ENCODE measurements at places on chromosomes 13 and 19. TPM values are rescaled to one million over a fixed set of nuclear protein-coding genes. Genes with fewer than 3 reads are reported as not detected.

DNA sequence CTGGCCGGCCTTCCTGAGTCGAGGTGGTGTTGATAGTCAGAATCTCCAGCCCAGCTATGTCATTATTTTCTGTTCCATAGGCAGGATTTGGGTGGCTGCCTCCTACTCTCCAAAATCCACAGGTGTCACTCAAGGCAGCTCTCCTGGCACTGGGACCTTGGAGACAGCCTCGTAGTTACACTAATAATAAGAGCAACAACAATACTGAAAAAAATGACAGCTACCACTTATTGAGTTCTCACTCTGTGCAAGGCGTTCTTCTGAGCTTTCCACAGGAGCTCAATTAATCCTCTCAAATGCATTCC, 12.2 kb upstream of the KLK12 start:
- DNase-seq: no peak
- no peak overlapping the region for H3K27ac ChIP-seq
- peaks cover 5% of the 10 kb centered on the region for H3K36me3 ChIP-seq

DNA sequence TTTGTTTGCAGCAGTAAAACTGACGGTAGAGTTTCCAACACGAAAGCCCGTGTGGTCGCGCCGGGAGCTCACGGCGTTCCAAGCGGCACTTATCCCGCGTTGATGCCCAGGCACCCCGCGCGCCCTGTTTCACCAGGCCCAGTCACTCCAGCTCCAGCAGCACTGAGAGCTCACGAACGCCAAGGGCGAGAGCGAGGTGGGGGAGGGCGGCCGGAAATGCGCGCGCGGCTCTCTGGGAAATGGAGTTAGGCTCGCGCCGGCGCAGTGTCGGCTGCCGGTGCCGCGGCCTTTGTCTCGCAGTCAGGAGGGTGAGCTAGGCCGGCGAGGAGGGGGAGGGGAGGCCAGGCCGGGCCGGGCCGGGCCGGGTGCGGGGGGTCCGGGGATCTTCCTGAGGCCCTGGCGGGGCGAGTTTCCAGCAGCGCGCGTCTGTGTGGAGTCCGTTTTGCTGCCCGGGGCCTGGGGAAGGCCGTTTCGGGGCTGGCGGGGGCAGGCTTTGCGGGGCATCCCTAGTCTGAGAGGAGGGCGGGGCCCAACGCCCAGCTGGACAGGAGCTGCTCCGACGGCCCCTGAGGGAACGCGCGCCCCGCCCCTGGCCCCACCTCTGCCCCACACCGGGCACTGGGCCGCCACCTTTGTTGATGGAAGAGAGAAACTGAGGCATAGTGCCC, at the start of gene ZNF135:
Gene ZNF135 (plus strand): TSS at position 280 of the 668 bp plus-strand sequence. CDS start 721 bp downstream, outside the sequence.
- H3K4me3 ChIP-seq: peak within 1 kb of the TSS; percentile 87
- peaks cover 5% of the 10 kb centered on the region for H3K4me1 ChIP-seq
- peaks cover 17% of the 10 kb centered on the region for H3K27me3 ChIP-seq
- DNase-seq: peak; percentile 94
- H3K36me3 ChIP-seq: peaks cover 53% of the 10 kb centered on the region

GRCh38 chr19:32652894-32653598, 21.9 kb downstream of the ANKRD27 start:
- no peak for DNase-seq

GRCh38 chr19:1532003-1532402, 8.1 kb downstream of the PLK5 start:
- no peak for DNase-seq
- peaks cover 7% of the 10 kb centered on the region for H3K27me3 ChIP-seq
- H3K27ac ChIP-seq: no peak overlapping the region
- no peaks in the 10 kb centered on the region for H3K36me3 ChIP-seq

DNA sequence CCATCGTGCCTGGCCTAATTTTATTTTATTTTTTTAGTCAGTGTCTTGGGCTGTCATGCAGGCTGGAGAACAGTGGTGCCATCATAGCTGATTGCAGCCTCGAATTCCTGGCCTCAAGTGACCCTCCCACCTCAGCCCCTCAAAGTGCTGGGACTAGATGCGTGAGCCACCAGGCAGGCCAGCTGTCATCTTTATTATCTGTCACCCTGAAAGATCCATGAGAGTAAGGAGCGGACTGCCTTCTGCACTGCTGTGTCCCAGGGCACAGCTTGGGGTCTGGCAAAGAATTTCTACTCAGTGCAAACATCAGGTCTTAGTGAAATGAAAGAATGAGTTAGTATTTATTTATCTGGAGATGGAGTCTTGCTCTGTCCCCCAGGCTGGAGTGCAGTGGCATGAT, 9.5 kb upstream of the TLE5 start:
- peak overlapping the region; percentile 84 for H3K27ac ChIP-seq
- DNase-seq: no peak
- peaks cover 4% of the 10 kb centered on the region for H3K4me1 ChIP-seq

DNA sequence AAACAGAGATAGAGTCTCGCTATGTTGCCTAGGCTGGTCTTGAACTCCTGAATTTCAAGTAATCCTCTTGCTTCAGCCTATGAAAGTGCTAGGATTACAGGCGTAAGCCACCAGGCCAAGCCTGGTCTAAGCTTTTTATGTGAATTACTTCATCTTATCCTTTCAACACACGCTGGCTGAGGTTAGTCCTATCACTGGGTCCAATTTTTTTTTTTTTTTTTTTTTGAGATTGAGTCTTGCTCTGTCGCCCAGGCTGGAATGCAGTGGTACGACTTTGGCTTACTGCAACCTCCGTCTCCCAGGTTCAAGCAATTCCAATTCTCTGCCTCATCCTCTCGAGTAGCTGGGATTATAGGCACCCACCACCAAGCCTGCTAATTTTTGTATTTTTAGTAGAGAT, 10.4 kb downstream of the MYO1F start:
- no peak overlapping the region for H3K4me3 ChIP-seq
- no peaks in the 10 kb centered on the region for H3K4me1 ChIP-seq
- H3K36me3 ChIP-seq: no peaks in the 10 kb centered on the region
- peaks cover 3% of the 10 kb centered on the region for H3K27me3 ChIP-seq
- no peak overlapping the region for H3K27ac ChIP-seq
- DNase-seq: no peak

GRCh38 chr19:934865-935479, 9.1 kb downstream of the ARID3A start:
- H3K4me1 ChIP-seq: peaks cover 15% of the 10 kb centered on the region
- H3K36me3 ChIP-seq: peaks cover 6% of the 10 kb centered on the region
- no peak overlapping the region for H3K4me3 ChIP-seq
- no peak for DNase-seq
- H3K27me3 ChIP-seq: peaks cover 14% of the 10 kb centered on the region
- H3K27ac ChIP-seq: no peak overlapping the region

- peaks cover 2% of the 10 kb centered on the region for H3K27me3 ChIP-seq
- H3K4me3 ChIP-seq: no peak overlapping the region
- no peaks in the 10 kb centered on the region for H3K4me1 ChIP-seq
- peaks cover 23% of the 10 kb centered on the region for H3K36me3 ChIP-seq
Observed at GRCh38 chr13:26628706-26629105, 71.2 kb downstream of the WASF3 start.

GRCh38 chr13:56909896-56910600, 230.7 kb upstream of the PRR20A start:
- DNase-seq: no peak
- no peak overlapping the region for H3K27ac ChIP-seq
- H3K36me3 ChIP-seq: no peaks in the 10 kb centered on the region
- no peak overlapping the region for H3K4me3 ChIP-seq
- H3K27me3 ChIP-seq: no peaks in the 10 kb centered on the region
- no peaks in the 10 kb centered on the region for H3K4me1 ChIP-seq

GRCh38 chr13:74111399-74111798, 22.8 kb downstream of the KLF12 start:
- H3K4me3 ChIP-seq: no peak overlapping the region
- H3K27ac ChIP-seq: no peak overlapping the region
- DNase-seq: no peak
- H3K36me3 ChIP-seq: peaks cover 4% of the 10 kb centered on the region
- H3K27me3 ChIP-seq: no peaks in the 10 kb centered on the region

DNA sequence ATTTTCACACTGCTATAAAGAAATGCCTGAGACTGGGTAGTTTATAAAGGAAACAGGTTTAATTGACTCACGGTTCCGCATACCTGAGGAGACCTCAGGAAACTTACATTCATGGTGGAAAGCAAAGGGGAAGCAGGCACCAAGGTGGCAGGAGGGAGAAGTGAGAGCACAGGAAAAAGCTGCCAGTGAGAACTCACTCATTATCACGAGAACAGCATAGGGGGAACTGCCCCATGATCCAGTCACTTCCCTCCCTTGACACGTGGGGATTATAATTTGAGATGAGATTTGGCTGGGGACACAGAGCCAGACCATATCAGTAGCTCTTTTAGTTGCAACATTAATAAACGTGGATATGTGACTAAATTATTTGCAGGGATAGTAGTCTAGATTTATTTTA, 4.3 kb upstream of the KCTD4 start:
- H3K27ac ChIP-seq: no peak overlapping the region
- H3K27me3 ChIP-seq: no peaks in the 10 kb centered on the region
- H3K4me3 ChIP-seq: no peak overlapping the region

GRCh38 chr19:55113570-55114039, 3.8 kb downstream of the PPP1R12C start:
- H3K4me3 ChIP-seq: no peak overlapping the region
- peaks cover 13% of the 10 kb centered on the region for H3K4me1 ChIP-seq
- no peak overlapping the region for H3K27ac ChIP-seq
- H3K27me3 ChIP-seq: peaks cover 17% of the 10 kb centered on the region

DNA sequence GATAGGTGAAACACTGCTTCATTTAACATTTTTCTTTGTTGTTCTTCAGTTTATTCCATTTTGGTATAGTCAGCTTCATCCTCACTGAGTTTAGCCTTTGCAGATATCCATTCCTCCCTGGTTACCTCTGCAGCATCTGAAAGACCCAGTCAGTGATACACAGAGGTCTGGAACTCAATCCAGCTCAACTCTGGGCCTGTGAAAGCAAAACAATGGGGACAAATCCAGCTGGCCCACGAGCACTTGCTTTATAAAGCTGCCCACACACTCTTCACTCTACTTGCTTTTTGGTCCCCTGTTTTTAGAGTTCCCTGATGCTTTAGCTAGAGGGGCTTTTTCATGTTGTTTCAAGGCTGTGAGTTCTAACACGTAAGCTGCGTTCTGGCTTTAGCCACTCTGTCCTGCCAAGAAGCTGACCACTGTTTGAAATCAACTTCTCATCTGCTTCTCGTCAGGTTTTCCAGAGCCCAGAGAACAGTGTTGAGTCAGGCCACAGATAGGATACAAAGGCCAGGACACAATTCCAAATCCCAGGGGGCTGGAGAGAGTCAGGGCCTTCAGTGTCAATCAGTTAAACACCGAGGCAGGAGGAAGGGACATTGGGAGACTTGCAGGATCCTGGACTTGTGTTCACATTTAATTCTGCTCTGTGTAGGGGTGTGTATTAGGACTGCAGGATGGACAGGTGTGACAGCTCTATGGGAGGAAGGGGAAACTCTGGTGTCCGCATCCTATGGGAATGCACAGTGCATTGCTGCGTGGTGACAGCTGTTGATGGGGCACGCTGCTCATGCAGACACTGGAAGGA, 83.5 kb upstream of the RNF113B start:
- H3K4me1 ChIP-seq: peaks cover 35% of the 10 kb centered on the region
- H3K36me3 ChIP-seq: no peaks in the 10 kb centered on the region
- peaks cover 7% of the 10 kb centered on the region for H3K27me3 ChIP-seq
- DNase-seq: no peak
- no peak overlapping the region for H3K4me3 ChIP-seq
- peak overlapping the region; percentile 60 for H3K27ac ChIP-seq

GRCh38 chr19:862581-863314, 3.3 kb downstream of the CFD start:
- H3K27ac ChIP-seq: no peak overlapping the region
- H3K36me3 ChIP-seq: peaks cover 5% of the 10 kb centered on the region
- DNase-seq: peak; percentile 78
- peaks cover 14% of the 10 kb centered on the region for H3K27me3 ChIP-seq
- H3K4me1 ChIP-seq: peaks cover 4% of the 10 kb centered on the region

DNA sequence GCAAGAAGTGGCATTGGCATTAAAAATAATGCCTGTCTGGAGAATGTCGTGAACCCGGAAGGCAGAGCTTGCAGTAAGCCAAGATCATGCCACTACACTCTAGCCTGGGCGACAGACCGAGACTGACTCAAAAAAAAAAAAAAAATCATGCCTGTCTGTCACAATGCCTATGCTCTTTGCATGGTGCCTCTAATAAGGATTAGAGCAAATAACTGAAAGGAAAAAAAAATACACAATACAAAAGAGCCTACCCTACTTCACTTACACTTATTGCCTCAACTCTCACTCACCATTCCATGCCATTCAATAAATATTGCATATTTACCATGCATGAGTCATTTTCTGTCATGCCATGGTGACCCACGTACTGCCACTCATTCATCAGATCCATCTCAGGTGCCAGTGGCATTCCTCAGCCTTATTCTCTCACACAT, 49.1 kb downstream of the TBC1D4 start:
- no peaks in the 10 kb centered on the region for H3K27me3 ChIP-seq
- H3K36me3 ChIP-seq: no peaks in the 10 kb centered on the region
- DNase-seq: no peak
- no peak overlapping the region for H3K27ac ChIP-seq
- H3K4me1 ChIP-seq: peaks cover 4% of the 10 kb centered on the region

- peaks cover 15% of the 10 kb centered on the region for H3K4me1 ChIP-seq
- no peak for DNase-seq
- no peaks in the 10 kb centered on the region for H3K36me3 ChIP-seq
Observed at GRCh38 chr19:13117176-13117771, 734 bp upstream of the TRMT1 start.

- no peaks in the 10 kb centered on the region for H3K27me3 ChIP-seq
- DNase-seq: no peak
- no peak overlapping the region for H3K27ac ChIP-seq
- no peaks in the 10 kb centered on the region for H3K4me1 ChIP-seq
- peaks cover 4% of the 10 kb centered on the region for H3K36me3 ChIP-seq
- H3K4me3 ChIP-seq: no peak overlapping the region
Observed at GRCh38 chr13:44098559-44098958, 218.9 kb downstream of the LACC1 start.

- H3K4me1 ChIP-seq: no peaks in the 10 kb centered on the region
- H3K36me3 ChIP-seq: no peaks in the 10 kb centered on the region
- H3K27me3 ChIP-seq: no peaks in the 10 kb centered on the region
Observed at GRCh38 chr13:106177146-106177545, 358.3 kb downstream of the EFNB2 start.

Gene CNMD
- total RNA-seq: 0.98 TPM

Gene CGB7
- total RNA-seq: not detected

Gene NLRP9
- not detected for total RNA-seq

Gene TMEM59L
- 92.3 TPM for total RNA-seq

Gene PSG4
- total RNA-seq: not detected

Gene ZNF613
- total RNA-seq: 11.1 TPM

Gene GRIN3B
- total RNA-seq: 0.93 TPM

Gene RXFP2
- total RNA-seq: not detected
